Dermis microvascular lymphatic vessel endothelial cell (primary cell): ENCODE measurements at places on chromosomes 13 and 19.

GRCh38 chr13:76446191-76446590 is 440.0 kb downstream of the KCTD12 start:
- DNase-seq: no peak

GRCh38 chr19:9705836-9706235 is 30.9 kb upstream of the ZNF562 start:
- no peak for DNase-seq

DNA sequence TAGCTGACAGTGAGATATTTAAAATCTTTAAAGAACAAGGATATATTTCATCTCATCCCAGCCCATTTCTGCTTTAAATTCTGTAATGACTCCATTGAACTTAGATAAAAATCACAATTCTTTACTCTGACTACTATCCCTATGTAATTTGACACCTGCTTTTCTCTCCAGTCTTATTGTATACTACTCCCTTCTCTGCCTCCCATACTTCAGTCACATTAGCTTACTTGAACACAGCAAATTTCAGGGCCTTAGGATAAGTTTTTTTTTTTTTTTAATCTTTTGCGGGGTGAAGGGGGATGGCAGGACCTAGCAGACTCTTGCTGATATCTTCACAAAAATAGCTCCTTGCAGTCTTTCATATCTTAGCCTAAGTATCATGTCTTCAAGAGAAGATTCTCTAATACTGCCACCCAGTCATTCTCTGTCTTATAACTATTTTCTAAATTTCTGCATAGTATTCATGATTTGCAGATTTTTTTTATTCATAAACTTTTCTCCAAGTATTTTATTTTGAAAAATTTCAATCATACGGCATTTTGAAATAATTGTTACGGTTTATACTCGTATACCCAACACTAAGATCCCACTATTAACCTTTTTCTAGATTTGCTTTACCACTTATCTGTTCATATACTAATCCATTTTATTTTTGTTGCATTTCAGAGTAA is 151.4 kb downstream of the PCCA start:
- DNase-seq: no peak

- DNase-seq: no peak
Observed at GRCh38 chr19:9940778-9941177, 4.5 kb upstream of the OLFM2 start.
